ENCODE measurements at places on chromosomes 11 and 22. TPM values are rescaled to one million over a fixed set of nuclear protein-coding genes. Genes with fewer than 3 reads are reported as not detected.

Gene OR8U1
- total RNA-seq: not detected

Gene RAG1
- 0.37 TPM for total RNA-seq

Gene GPHA2
- not detected for total RNA-seq

Gene SLN
- total RNA-seq: not detected

DNA sequence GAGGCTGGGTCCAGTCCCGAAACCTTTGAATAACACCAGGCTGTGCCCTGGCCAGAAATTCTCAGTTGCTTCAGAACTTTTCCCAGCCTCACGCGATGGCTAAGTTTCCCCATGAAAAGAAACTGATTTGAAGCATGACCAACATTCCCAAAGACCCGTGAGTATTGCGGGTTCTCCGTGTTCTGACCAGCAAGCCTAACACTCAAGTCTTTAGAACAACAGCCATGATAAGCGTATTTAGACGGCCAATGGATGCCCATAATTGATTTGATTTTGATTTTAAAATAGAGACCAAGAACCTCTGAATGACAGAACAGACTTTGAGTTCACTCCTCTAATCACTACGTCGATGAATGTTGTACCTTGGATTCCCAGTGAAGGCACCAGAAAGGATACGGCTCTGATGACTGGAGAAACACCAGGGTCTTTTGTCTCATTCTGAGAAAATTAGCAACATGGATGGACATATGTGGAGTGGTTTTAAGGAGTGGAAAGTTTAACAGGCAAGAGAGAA is 43.9 kb downstream of the ZNF280B start:
- DNase-seq: no peak

- no peak for DNase-seq
Measured at GRCh38 chr11:122229078-122229477, 113.1 kb upstream of the BLID start.

DNA sequence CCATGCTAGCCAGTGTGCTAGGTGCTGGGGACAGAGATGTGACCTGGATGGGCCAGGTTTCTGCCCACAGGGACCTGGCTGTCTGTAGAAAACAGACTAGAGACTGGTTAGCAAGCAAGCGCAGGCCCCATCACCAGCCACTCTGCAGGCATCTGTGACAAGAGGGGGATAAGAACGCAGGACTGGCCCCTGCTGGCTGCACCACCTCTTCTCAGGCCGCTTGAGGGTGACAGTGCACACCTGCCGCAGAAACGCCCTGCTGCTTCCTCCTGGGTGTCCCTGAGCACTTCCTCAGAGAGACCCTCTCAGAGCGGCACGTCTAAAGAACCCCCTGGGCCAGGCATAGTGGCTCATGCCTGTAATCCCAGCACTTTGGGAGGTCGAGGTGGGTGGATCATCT is 5.9 kb upstream of the PICK1 start:
- no peak for DNase-seq

DNA sequence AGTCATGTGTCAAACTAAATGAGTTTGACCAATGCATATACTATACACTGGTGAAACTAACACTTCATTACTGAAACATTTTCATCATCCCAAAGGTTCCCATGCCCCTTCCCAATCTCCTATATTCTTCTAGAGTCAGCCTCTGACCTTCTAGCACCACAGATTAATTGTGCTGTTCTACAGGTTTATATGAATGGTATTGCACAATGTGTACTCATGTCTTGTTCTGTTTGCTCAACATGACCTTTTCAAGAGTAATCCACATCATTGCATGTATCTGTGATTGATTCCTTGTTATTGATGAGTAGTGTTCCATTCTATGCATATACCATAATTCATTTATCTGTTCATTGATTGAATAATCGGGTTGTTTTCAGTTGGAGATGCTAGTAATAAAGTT is 7.5 kb upstream of the OR8G1 start:
- no peak for DNase-seq

DNA sequence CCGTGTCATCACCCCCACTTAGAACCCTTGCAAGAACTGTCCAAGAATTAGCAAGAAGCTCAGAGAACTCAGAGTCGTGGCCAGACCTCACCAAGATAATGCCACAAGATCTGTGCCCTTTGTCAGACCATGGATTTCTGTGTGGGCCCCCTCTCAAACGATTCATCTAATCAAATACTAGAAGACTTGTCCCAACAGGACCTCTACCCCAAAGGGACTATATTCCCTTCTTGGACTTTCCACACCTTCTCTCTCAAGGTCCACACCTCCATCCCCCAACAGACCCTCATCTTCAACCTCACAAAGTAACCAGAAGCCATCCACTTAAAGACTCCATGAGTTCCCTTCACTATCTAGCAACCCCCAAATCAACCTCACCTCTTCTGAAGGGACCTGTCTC is 2.8 kb downstream of the POLR3H start:
- no peak for DNase-seq
